ENCODE measurements at places on chromosomes 1 and 21.

DNA sequence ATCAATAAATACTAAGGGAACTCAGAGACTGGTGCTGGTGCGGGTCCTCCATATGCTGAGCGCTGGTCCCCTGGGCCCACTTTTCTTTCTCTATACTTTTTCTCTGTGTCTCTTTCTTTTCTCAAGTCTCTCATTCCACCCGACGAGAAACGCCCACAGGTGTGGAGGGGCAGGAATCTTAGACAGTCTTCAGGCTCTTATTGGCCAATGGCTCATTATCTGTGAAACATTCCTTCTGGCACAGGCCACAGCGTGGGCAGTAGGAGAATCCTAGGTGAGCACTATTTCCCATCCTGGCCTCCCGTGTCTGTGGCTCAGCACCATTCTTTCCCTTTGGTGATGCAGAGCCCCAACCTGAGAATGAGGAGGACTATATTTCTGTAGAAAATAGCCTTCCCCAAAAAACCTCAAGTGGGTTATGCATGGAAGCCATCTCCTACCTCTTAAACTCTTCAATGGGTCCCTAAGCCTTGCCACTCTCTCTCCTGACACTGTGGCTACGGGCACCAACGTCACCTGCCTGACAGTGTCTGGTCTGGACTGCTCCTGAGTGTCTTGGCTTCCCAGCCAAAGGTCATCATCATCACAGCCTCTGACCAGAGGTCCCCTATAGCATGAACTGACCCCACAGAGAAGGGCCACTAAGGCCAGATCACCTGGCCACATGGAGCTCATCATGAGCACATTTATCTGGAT, 6.2 kb upstream of the SLAMF1 start:
- no peak for DNase-seq

GRCh38 chr1:44031252-44032169, at the start of gene SLC6A9:
Gene SLC6A9 (minus strand): TSS chr1:44031462. CDS start chr1:44024277, 7,185 bp downstream.
- DNase-seq, result no peak

GRCh38 chr1:191734321-191734720, 423.9 kb upstream of the RGS18 start:
- DNase-seq, result no peak

DNA sequence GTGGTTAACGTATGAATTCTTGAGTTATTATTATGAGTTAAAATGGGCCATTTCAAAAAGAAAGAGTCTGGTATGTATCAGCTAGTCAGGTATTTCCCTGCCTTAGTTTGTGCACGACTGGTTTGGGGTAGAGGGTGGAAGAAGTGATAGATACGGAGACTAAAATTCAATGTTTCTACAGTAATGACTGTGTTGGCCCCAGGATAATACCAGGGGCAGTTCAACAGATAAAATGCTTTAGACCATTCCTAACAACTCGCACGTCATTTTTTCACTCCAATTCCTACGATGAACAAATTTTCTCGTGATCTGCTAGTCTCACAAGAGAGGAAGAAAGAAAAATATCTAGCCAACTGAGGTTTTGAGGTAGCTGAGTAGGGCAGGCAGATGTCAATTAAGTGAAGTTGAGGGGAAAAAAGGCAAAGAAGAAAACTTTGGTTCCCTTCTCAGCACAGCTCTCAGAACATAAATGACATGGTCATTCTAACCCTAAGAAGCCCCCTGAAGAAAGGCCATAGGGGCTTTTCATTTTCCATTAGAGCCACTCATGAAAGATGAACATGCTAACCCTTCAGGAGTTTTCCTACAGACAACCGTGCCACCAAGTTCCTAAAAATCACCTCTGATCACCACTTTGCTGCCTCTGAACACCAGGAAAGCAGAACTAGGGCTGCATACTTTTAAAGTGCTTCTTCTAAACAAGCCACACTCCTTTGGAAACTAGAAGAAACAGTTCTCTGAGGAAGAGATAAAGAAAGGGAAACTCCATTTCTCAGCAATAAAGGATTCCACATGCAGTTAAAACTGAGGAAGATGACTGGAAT, 5.6 kb downstream of the MCOLN2 start:
- DNase-seq, result no peak

DNA sequence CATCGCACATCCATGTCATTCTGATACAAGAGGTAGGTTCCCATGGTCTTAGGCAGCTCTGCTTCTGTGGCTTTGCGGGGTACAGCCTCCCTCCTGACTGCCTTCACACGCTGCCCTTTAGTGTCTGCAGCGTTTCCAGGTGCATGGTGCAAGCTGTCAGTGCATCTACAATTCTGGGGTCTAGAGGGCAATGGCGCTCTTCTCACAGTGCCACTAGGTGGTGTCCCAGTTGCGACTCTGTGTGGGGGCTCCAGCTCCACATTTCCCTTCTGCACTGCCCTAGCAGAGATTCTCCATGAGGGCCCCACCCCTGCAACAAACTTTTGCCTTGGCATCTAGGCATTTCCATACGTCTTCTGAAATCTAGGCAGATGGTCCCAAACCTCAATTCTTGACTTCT, 138.2 kb upstream of the BRINP3 start:
- DNase-seq, result no peak

GRCh38 chr1:226310637-226311195, 1.8 kb upstream of the LIN9 start:
- DNase-seq, result no peak

- no peak for DNase-seq
Observed at GRCh38 chr1:163813251-163813650, 491.5 kb downstream of the NUF2 start.

GRCh38 chr1:87826681-87827251, 498.1 kb downstream of the LMO4 start:
- no peak for DNase-seq

GRCh38 chr1:178864326-178864725, 6.6 kb downstream of the ANGPTL1 start:
- no peak for DNase-seq

DNA sequence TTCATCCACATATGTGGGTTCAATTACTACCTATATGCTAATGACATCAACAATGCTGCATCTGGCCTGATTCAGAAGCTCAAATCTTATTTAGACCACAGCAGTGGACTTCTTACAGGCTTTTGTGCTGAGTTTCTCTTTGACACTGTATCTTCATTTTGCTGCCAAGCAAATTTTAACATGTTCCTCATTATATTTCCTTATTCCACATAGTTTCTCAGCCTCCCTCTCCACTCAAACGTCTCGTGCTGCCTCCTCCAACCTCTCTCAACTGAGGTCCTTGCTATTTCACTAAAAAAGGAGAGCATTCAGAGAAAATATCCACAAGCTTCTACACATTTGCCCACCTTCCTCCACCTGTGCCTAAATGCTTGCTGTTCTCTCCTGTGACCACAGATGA, 6.5 kb downstream of the TDRKH start:
- no peak for DNase-seq

DNA sequence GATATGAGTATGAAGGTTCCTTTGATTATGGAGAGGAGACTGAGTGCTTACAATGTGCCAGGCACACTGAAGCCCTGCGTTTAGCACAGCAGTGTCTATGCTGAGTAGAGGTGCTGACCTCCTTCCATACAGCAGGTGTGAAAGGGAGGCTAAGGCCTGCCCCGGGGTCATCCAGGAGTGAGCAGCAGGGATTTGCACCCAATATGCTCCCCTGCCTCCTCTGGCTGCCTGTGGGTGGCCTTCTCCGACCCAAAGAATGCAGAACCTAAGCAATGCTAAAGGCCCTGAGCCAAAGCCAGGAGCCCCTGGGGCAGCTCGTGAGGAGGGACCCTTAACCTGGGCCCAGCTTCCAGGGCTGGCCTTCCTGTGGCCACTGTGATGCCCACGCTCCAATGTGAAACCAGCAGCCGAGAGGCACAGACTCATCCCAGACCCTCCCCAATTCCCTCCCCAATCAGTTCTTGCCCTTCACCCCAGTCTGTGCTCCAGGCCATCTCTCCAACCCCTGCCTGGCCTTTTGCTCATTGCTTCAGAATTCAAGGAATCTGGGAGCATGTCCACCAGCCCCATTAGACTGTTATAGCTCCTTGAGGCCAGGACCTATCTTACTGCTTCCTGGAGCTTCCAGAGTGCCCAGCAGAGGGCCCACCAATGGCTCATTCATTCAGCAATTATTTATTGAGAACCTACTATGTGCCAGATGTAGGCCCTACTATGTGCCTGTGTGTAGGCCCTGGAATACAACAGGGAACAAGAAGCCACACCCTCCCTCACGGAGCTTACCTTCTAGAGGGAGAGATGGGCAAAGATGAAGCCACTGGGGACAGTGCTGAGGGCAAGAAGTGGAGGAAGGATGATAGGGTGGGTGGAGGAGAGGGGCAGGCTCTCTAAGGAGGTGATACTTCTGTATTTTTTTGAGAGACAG, 53.3 kb downstream of the TAS1R2 start:
- DNase-seq, result no peak

DNA sequence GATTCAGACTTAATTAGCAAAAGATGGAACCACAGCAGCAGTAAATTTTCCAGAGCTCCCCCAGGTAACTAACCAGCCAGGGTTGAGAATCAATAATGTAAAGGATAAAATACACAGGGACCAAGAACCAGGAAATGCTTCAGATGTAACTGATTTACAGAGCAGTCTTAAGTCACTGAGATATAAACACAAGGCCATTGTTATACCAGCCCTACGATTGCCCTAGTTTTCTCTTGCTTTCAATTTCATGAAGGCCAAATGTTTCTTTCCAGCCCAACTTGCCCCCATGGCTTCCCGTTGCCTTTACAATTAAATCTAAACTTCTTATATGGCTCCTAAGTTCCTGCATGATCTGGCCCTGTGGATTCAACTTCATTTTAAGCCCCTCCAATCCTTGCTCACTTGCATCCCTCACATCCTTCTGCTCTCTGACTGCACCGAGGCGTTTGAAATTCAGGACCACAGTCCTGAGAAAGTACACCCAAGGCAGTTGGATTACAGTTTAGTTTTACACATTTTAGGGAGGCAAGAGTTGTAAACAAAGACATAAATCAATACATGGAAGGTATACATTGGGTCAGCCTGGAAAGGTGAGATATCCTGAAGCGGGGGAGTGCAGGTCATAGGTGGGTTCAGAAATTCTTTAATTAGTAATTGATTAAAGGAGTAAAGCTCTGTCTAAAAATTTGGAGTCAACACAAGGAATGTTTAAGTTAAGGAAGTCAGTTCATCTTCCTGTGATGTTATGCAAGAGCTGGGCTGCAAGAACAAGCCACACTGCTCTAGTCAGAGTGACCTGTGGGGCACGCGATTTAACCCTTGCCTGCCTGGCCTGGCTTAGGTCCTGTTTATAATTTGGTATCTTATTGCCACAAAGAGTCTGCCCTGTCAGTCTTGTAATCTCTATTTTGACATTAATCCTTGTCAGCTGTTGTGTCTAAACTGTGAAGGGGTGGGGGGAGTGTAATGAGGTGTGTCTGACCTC, 69.9 kb upstream of the COG2 start:
- no peak for DNase-seq

DNA sequence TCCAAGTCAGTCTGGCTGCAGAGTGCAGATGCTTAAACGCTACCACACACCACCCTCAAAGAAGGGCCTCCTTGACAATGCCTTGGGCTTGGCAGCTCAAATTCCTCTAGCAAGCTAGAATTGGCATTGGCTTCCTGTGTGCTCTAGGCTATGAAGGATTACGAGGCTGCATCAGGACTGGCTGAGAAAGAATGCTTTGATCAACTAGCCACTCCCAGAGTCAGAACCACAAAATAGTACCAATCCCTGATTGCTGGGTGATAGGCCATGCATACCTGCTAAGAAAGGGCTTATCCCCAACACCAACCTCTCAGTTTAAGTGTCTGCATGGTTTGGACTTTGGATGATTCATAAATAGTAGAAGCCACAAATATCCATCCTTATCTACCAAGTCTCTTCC, 504.9 kb downstream of the OMA1 start:
- no peak for DNase-seq

- DNase-seq, result no peak
Observed at GRCh38 chr1:40769815-40770214, 13.8 kb upstream of the KCNQ4 start.

DNA sequence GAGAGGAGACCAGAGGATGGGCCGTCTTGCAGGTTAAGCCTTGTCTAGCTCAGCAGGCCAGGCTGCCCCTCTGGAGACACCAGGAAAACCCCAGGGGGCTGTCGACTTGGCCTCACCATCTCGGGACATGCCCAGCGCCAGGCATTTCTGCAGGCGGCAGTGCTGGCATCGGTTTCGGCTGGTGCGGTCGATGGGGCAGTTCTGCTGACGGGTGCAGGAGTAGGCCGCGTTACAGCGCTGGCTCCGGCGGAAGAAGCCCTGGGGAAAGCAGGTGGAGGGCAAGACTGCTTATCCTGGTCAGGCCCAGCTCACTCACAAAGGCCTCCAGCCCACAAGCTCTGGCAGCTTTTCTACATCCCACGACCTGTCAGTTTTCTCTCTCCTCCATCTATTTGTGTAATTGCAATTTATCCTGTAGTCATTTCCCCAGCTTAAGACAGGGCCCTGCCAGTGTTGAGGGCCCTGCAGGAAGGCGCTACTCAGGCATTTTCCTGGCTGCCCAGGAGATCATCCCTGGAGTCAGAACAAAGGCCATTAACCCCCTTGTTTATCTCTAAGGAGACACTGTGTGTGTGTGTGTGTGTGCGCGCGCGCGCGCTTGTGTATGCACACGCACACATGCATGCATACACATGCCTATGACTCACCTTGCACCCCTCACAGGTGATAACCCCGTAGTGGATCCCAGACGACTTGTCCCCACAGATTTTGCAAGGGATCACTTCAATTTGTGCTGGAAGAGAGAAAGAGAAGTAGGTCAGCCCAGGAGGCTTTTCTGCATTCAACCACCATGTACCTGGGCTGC, 11.5 kb upstream of the LINGO4 start:
- DNase-seq, result no peak

DNA sequence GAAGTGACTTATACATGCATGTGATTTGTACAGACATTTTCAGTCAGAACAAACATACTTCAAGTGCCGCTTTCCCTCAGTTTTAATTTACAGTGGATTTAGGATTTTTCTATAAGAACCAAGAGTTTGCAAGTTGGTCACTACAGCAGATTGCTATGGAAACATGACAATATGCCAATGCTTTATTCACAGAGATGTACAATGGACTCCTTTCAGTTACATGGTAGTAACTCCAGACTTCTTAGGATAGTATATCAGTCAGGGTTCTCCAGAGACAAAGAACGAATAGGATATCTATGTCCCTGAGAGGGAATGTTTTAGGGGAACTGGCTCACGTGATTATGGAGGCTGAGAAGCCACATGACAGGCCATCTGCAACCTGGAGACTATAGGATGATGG, 27.4 kb downstream of the IFI44 start:
- no peak for DNase-seq

DNA sequence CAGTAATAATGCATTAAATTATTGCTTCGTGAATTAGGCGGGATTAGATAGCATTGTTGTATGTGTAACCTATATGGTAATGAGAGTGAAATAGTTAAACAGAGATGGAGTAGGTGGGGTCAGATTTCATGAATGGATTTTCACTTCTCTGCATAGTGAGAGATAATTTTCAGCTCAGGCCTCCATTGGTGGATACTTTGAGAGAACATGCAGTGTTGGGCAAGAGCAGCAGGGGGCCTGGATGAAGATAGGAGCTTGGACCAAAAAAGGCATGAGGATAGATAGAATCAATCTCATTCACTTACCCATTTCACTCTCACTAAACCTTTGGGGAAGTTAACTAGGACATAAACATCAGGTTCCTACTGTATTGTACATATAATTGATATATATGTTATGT, 39.5 kb upstream of the C1orf87 start:
- DNase-seq, result no peak
